ENCODE measurements at places on chromosomes 4 and X. TPM values are rescaled to one million over a fixed set of nuclear protein-coding genes. Genes with fewer than 3 reads are reported as not detected.
A peak's percentile ranks its signal among the peaks of the same experiment; 100 is the strongest.

TCEAL3 gene
- 10.3 TPM for total RNA-seq

DNA sequence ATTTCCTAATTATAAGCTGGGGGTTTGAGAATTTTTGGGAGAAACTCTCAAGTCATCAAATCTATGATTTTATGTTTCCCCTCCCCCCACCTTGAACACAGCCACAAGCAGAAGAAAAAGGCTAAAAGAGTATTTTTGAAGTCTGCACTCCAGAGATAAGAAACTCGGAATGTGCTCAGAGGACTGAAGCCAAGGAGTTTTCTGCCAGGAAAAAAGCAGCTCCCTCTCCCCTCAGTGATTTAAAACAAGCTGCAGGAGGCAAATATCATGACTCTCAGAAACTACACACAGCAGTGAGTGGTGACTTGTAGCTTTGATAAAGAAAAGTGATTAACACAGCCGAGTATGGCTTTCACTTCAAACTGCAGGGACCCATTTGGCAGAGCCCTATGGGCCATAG, 800.2 kb upstream of the FTHL17 start:
- DNase-seq = no peak

- DNase-seq = no peak
Observed at GRCh38 chrX:103688946-103689345, 2.4 kb upstream of the MORF4L2 start.

DNA sequence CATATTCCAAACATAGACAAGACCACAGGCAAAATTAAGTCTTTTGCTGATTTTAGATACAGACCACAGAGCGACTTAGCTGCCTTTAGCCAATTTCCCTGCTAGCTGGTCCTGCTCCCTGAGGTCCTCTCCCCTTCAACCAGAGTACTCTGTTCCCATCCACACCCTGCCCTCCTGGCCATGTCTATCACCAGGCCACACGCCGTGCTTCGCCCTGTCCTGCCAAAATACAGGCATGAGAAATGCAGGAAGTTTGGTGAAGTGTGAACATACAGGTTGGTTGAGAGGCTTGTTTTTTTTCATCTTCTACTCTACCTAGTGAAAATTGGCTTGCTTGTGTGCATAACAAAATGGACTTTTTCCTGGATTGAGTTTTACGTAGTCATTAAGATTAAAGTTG, 226.2 kb upstream of the TENM3 start:
- DNase-seq = no peak

DNA sequence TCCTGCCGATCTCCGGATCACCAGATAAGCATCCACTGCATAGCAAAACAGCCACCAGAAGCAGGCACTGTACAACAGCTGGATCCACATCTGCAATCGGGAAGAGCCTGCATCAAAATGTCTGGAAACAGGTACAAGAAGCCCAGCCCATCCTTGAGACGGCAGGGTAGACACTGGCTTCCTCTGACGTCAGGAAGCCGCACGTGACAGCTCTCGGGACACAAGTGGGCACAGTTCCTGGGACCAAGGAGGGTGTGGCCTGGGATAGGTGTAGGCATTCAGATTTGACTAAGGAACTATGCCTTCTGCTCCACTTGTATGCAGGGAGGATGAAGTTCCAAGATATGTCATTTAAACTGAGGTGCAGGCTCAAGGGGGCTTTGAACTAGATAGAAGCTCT, 6.3 kb downstream of the GPR143 start:
- DNase-seq = no peak

DNA sequence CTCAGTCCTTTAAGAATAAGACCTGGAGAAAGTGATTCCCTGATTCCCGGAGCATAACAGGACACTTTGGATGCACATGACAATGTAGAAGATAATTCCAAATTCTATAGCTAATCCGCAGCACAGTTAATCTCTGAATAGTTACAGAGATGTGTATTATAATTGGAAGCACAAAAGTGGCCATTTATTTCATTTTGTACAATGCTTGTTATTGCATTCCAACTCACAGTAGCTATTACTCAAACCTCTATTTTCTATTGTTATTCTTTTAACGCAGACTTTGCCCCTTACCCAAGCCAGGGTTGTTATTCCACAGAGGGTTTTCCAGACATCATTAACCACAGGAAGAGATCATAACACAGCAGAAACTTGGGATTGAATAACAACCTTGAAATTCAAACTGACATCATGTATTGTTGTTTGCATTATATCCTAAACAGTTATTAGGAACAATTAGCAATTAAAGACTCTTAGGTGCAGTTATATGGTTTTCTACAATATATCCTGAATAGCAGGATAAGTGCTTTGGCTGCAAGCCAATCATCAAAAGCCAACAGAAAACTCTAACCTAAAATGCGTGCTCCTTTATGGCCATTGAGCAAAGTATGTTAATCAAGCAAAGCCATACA, 984.0 kb upstream of the TENM3 start:
- DNase-seq = no peak

DNA sequence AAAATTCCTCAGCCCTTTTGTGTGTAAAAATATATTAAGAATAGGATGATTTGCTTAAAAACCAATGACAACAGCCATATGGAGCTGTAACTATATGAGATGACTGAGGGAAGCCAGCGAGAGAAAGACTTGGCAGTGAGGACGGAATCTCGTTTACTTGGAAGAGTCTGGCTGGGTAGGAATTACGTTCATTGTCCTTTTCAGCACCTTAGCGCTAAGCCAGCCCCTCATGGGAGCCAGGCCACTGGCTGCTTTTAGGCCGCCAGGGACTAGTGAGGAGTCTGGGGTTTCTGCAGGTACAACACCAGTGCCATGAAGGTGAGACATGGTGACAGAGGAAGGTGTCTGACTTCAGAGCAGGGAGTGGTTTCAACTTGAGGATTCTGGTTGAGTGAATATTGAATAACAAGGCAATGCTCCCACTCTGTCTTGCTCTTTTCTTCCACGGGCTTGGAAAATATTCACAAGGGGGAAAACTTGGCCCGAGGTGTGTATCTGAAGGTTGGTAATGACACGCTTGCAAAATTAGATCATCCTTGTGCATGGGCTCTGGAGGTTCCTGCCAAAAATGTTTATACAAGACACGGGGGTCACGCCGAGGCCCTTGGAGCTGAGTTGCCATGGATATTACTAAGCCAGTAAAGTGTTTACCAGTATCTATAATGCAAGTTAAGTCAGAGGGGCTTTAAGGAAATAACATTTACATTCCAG, 17.4 kb downstream of the KLF3 start:
- no peak for DNase-seq

DNA sequence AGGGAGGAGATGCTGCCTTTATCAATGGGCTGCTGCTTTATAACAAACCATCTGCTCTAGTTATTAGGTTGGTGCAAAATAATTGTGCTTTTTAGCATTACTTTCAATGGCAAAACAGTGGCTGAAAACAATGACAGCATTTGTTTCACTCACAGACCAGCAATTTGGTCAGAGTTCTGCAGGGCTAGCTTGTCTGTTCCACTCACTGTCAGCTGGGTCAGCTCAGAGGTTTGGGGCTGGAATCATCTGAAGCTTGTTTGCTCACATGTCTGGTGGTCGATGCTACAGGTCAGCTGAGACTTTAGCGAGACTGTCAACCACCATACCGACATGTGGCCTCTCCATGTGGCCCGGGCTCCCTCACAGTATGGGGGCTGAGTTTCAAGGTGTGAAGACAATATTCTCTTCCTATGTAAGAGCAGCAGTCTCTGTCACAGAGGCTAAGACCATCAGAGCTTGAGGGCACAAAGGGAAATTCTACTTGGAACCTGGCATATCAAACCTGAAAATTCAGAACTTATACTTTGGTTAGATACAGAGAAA, 81.3 kb upstream of the LIMCH1 start:
- no peak for DNase-seq

DNA sequence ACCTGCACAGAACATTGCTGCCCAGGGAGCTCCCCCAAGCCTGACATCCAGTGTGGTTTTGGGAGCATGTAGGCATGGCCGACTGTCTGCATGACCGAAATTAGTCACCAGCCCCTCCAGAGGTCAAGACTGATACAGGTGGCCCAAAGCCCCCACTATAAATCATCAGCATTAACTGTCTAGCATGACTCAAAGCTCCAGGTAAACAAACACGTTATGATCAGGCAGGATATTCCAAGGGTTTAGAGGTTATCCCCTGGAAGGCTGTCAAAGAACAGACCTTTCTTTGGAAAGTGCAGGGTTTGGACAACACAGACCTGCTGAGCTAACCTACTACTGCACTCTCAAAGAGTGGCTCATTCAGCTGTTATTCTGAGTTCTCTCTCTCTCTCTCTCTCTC, 2.1 kb upstream of the FAM9A start:
- DNase-seq = no peak

GRCh38 chr4:151668689-151669402, 92.0 kb downstream of the GATB start:
- DNase-seq = no peak

GPR50 gene
- 12.2 TPM for total RNA-seq

DNA sequence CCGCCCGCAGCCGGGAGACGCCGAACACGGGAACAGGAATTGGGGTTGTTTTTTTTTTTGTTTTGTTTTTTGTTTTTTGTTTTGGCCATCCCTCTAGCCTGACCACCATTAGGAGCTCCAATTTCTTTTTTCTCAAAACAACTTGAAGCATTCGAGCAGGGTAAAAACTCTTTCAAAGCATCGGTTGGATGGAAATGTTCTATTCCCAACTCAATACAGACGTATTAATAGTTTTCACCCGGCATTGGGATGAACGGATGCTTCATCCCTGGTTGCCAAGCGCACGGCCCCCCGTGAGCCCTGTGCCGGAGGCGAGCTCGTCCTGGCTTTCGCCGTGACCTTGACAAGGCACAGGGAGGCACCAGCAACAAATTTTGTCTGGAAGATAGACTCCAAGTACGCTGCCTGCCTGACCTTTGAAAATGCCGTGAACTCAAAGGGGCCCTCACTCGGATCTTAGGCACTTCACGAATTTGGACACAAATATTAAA, 352 bp upstream of the MAP3K15 start:
- DNase-seq = no peak

PCDH19 gene
- total RNA-seq = 0.83 TPM

XPNPEP2 gene
- 0.11 TPM for total RNA-seq

PRRG1 gene
- total RNA-seq = 9.0 TPM

- DNase-seq = peak; percentile 95
Observed at GRCh38 chr4:86934771-86935565, at the start of gene AFF1. Gene AFF1 (plus strand): TSS chr4:86935011. CDS start chr4:86948534, 13,523 bp downstream.

HAND2 gene
- not detected for total RNA-seq

DNA sequence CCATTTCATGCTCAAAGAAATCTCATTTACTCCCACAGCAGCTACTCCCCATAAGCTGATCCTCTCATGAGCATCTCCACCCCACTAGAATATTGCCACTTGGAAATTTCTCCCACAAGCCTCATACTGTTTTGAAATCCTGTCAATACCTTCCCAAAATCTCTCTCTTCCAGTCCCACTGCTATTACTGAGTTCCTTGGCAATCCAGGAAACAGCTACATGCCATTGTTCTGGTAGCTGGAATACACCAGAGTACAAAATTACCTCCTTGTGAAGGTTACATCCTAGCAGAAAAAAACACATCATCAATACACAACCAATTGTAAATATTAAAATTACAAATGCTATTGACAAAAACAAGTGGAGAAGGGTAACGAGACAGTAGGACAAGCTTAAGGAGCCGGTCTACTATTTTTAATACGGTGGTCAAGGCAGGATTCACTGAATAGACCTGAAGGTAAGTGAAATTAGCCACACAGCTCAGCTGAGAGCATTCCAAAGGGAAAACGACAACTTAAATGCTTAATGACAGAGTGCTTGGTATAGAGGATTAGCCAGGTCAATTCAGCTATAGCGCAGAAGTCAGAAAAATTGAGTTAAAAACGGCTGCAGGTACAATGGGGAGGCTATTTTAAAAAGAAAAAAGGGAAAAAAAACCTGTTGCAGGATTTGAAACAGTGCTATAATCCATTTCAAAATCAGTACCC, 6.4 kb downstream of the RPL9 start:
- DNase-seq = no peak

- DNase-seq = no peak
Observed at GRCh38 chrX:16433021-16433420, 216.9 kb upstream of the S100G start.

ZNF141 gene
- total RNA-seq = 42.1 TPM

GRCh38 chr4:110371016-110371770, 104.8 kb upstream of the ENPEP start:
- DNase-seq = no peak

PNMA6A gene
- 8.0 TPM for total RNA-seq

DNA sequence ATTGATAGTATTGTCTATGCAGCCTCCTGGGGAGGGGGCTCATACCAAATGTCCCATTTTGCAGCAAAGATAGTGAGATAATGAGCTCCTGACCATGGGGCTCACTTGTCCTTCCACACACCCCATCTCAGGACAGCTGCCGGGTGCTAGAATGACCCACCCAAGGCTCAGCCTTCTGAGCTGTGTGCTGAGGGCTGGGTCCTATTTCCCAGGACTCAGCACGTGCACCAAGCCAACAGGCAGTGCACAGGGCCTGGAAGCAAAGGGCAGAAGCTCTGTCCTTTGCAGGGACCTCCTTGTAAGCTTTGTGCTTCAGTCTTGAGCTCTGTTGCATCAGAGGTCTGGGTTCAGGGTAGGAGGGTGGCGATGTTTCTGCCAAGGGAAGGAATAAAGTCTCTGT, 11.2 kb upstream of the ABLIM2 start:
- DNase-seq = no peak

DNA sequence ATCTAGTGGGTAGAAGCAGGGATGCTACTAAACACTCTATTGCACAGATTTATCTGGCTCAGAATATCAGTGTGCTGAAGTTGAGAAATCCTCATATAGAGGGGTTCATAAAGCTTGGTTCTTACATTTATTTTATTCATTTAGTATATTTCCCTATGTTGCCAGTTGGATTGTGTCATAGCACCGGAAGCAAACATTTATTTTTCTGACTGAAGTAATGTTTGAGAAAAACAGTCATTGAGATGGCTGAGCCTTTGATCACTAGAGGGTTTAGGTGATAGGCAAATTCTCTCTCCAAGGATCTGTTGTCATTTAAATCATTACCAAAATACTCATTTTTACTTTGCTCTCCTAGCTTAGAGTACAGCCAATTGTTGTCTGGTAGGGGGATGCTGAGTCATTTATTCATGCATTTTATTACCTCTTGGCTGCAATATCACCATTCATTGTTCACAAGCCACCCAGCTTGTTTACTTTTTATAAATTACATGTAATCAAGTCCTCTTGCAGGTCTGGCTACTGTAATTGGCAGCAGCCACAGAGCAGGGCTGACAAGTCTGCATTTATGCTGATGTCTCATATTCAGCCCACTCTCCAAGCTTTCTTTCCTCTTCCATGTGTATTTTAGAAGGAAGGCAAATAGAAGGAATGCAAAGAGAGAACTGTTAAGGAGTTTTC, 15.2 kb downstream of the GAB1 start:
- DNase-seq = no peak

PAGE5 gene
- not detected for total RNA-seq

ADH7 gene
- not detected for total RNA-seq

Data from H9 (cell line).